Mammary microvascular endothelial cell (primary cell): ENCODE measurements at places on chromosomes 4 and X. TPM values are rescaled to one million over a fixed set of nuclear protein-coding genes. Genes with fewer than 3 reads are reported as not detected.

The CDX4 gene
- not detected in 2 replicates for total RNA-seq

The HSFX3 gene
- not detected in 2 replicates for total RNA-seq

The CDKL2 gene
- 0.15 TPM in 1 of 2 replicates, not detected in the other for total RNA-seq

The PACRGL gene
- total RNA-seq, result 17.6 and 19.0 TPM in 2 replicates

The UCHL1 gene
- 349 and 373 TPM in 2 replicates for total RNA-seq
